Iris pigment epithelial cell (primary cell): ENCODE measurements at places on chromosomes 5 and 9.

- DNase-seq, result no peak
Measured at GRCh38 chr9:928363-929042, 48.0 kb upstream of the DMRT3 start.

GRCh38 chr9:87108661-87109060 lies 161.4 kb upstream of the GAS1 start:
- DNase-seq, result no peak

DNA sequence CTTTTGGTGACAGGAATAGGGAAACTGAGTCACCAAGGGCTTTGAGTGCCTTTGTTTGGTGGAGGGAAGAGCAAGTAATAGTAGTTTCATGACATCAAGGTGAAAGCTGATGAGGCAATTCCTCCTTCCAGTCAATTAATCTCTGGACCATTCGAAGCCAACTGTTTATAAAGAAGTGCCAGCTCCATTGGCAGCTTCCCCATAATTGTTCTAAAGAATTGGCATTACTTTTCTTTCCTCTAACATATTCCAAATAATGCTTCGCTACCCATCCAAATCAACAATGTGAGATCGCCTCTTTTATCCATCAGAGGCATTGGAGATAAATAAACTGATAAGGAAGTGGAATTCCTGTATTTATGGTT lies 132.4 kb downstream of the NPR3 start:
- no peak for DNase-seq

DNA sequence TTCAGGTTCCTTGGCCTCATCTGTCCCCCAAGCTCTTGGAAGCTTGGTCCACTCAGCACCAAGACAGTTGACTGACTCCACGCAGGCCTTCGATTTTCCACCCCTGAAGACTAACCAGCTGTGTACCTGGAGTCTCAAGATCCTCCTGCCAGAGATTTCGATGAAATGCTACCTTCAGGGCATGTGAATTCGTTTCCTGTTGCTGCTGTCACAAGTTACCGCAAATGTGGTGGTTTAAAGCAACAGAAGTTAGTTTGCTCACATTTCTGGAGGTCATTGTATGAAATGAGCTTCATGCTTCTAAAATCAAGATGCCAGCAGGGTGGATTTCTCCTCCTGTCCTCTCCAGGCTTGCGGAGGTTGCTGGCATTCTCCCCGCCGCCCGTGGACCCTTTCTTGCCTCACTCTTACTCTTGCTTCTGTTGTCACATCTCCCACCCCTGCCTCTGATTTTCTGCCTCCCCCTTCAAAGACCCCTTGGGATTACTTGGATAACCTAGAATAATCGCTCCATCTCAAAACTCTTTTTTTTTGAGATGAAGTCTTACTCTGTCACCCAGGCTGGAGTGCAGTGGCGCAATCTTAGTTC lies 27.6 kb upstream of the RETREG1 start:
- DNase-seq, result no peak

DNA sequence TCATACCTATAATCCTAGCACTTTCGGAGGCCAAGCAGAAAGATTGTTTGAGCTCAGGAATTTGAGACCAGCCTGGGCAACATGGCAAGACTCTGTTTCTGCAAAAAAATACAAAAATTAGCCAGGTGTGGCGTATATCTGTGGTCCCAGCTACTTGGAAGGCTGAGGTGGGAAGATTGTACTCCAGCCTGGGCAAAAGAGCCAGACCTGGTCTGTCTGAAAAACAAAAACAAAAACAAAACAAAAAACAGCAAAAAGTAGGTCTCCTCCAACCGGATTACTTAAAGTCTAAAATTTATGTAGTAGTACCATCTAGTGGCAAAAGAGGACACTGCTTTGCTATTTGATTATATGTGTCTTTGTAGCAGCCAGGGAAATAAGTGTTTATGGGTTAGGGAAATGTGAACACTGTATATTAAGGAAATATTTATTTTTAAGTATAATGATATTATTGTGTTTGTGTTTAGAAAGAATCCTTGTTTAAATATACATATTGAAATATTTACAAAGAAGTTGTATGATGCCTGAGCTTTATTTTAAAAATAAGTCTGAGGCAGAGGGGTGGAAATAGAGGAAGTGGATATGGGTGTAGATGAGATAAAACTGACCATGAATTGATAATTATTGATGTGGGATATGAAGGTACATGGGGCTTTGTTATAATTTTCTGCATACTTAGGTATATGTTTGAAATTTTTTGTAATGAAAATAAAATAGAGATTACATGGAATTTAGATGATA lies 20.0 kb downstream of the APC start:
- DNase-seq, result peak; percentile 65

DNA sequence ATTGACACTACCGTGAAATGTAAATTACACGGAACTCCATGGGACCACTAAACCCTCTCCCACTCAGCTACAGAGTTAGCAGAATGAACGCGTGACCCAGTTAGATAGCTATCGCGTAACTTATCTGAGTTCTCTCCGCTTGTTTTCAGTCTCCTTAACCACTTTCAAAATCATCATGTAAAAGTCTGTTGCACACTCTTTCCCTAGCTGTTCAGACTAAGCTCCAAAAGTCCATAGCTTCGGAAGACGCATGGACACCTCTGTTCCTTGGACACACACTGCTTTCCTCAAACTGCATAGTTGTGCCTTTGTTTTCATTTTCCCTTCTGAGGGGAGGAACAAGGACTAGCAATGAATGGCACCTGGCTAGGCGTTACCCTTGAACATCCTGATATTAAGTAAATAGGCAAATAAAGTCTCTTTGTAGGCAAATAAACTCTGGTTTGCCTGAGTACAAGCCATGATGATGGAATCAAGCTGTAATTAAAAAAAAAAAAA lies 83.3 kb downstream of the DAPK1 start:
- no peak for DNase-seq

DNA sequence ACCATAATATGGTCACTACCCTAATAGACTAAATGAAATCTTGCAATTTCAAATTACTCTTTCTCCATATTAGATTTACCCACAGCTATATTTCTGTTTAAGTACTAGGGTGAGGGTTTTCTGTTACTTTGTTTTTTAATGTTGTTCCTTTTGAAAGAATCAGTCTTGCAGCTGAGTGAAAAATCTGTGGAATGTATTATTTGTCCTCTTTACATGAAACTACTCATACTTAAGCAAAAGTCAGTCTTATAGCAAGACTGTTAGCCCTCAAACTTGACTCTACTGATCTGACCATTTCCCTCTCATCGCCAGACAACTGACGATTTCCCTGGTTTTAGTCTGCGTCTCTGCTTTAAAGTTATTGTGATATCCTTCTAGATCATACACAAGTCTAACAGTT lies 84.0 kb downstream of the PIK3R1 start:
- DNase-seq, result peak; percentile 43

DNA sequence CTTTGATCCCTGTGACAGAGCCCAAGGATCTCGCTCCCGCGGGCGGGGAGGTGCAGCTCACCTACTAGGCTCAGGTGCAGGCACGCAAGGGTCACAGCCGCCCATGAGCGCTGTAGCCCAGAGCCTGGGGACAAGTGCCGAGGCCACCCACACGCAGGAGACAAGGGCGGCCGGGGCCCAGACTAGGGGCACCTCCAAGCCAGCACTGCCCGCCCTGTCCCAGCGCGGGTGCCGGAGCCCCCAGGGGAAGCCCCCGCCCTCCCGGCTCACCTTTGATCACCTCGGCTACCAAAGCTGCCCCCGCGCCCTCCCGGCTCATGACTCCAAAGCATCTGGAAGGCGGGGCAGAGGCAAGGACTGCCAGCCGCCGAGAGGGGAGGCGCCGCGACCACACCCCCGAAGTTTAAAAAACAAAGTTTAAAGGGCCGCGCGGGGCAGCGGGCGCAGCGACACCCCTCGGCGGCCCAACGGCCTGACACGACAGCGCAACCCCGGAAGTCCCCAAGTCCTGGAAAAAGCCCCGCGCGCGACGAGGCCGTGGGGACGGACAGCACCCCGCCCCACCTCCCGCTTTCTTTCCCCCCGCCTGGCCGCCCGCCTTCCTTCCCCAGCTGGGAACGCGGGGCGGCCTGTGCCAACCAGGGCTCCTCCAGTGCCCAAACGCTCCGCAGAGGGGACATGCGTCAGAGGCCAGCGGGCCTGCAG lies 53.0 kb downstream of the CDC14B start:
- DNase-seq, result peak; percentile 33

GRCh38 chr5:15243301-15244020 lies 256.5 kb upstream of the FBXL7 start:
- DNase-seq, result no peak

DNA sequence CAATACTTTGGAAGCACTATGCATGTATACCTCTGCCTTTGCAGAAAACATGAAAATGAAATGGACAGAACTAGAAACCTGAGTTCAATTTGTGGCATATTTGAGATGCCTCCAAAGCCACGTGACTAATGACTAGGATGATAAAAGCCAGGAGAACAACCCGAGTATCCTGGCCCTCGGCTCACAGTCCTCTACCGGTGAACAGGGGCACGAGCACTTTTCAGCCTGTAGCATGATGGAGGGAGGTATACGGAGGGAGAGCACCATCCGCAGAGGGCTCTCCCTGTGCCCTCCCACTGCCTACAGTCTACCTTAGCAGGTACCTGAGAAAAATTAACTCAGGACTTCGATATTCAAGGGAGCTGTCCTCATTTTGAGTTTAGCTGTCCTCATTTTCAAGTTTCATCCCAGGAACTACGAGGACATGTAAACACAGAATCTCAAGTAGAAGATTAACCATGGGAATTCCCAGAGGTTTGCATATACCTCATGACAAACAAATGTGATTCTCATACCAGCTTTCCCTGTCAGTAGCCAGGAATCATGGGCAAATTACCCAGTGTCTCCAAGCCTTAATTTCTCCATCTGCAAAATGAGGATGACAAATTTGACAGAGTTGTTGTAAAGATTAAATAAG lies 249.3 kb downstream of the DNAH5 start:
- no peak for DNase-seq

- DNase-seq, result no peak
Measured at GRCh38 chr9:135579889-135580660, 18.5 kb downstream of the PAEP start.

DNA sequence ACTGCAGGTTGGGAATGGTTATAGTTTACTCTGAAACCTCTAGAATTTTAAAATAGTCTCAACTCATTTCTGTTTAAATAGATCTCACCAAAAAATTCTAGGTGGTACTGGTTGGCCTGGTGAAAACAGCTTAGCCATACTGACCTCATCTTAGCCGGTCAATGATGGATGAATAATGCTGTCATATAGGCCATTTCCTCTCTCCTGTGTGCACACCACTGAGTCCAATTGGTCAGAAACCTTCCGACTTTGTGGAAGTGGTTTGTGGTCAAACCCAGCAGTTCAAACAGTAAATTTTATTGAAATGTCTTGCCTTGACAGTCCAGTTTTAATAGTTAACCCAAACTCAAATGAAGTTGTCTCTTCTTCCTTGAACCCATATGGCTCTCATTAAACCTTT lies 98.6 kb downstream of the GIN1 start:
- peak; percentile 33 for DNase-seq

DNA sequence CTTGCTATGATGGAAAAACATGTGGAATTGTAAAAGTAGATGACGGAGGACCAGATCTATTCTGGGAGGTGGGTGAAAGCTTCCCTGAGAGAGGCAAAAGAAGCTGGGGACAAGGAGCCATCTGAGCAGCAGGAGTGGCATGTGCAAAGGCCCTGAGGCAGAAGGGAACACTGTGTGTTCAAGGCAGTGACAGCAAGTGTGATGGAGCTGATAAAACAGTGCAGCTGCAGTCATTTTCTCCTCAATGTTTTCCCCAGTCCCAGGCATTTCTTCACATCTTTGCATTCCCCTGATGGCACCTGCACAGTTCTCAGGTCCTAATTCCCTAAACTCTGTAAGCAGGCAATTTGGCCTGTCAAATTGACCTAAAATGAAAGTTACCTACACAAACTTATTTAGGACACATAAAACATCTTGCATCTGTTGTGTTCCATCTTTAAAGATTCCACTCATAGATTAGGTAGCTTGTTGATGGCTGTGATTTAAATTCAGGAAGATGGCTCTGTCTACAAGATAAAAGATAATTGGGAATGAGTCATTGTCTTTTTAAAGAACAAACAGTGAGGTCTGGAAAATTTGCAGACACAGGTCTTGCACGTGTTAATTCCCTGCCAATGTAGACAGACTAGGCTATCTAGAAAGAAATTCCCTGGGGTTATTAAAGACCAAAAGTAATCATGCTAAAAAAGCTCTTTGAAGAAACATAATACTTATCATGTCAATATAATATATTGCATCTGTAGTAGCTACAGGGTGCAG lies 289.6 kb upstream of the SGCD start:
- DNase-seq, result no peak

DNA sequence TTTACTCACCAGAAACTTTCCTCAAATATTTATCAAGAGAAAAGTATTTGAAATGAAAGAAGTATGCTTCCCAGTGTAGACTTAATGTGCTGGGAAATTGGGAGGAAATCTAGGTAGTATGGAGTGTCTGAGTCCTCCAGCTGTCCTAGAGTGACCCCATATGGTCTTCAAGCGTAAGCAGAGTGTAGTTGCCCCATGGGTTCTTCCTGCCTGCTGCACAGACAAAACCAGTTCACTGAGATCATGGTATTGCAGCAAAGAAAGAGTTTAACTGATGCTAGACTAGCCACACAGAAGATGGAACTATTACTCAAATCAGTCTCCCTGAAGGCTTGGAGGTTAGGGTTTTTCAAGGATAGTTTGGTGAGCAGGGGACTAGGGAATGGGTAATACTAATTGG lies 114.9 kb upstream of the PRLR start:
- DNase-seq, result no peak

DNA sequence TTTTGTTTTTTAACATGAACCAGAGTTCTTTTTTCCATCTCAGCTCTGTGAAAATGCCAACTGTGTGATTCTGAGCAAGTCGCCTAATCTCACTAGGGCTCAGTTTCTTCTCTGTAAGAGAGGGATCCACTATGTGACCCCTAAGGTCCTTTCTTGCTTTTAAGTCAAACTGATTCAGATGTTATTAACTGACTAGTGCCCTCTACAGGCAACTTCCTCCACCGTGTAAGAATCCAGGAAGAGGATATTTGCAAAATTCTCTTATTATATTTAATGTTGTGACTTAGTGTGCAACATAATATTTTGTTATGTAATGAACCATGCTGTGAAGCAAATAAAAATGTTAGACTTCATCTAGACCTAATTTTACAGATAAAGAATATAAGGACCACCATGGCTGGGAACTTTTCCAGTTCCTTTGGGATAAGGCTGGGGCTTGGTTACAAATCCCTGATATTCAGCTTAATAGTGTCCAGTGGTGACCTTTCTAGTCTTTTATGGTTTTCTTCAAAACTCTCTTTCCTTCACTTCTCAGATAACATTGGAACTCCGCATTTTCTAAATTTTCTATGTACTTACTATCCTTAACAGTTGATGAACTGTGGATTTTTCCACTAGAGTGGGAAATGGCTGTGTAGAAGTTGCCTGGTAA lies 244.7 kb downstream of the PIK3R1 start:
- peak; percentile 77 for DNase-seq

- DNase-seq, result no peak
Measured at GRCh38 chr9:35920051-35920620, 10.8 kb downstream of the SPAAR start.

DNA sequence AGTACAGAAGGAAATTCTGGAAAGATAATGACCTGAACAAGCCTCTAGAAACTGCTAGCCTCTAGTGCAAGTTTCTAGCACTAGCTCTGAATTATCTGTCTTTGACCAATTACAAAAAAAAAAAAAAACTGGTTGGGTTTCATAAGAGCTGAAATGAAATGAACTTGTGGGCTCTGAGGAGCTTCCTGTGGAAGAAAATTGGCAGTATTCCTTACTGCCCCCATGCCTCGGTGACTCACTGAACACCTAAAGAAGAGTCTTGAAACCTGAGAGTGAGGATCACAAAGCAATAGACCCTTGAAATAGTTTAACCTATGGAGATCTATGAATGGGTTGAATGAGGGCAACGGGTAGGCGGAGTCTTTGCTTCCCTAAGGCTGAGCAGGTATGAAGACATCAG lies 263.6 kb upstream of the RASA1 start:
- peak; percentile 28 for DNase-seq
